ENCODE measurements at places on chromosomes 7 and 10.

DNA sequence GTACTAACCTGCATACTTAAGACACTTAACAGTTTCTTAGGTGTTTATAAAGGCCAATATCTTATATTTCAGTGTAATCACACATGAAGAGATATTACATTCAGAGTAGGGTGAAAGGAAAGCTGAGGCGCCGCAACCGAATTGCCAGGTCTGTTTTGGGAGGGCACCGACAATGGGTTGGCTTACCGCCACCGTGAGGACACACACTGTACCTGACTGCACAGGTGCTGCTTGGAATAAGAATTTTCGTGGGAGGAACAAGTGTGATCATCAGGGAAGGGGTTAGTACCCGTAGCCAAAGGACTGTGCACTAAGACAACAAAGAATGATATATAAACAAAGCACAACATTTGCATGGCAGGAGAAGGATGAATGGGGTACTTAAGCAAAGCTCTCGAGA is 591.8 kb downstream of the SUGCT start:
- DNase-seq: no peak

- DNase-seq: no peak
Measured at GRCh38 chr10:100879741-100880360, 32.9 kb upstream of the SLF2 start.

GRCh38 chr7:50265968-50266634 is 38.4 kb upstream of the IKZF1 start:
- no peak for DNase-seq

- DNase-seq: no peak
Measured at GRCh38 chr7:138606236-138606635, 94.9 kb downstream of the SVOPL start.

GRCh38 chr7:26910221-26910620 is 45.8 kb upstream of the SKAP2 start:
- DNase-seq: no peak

DNA sequence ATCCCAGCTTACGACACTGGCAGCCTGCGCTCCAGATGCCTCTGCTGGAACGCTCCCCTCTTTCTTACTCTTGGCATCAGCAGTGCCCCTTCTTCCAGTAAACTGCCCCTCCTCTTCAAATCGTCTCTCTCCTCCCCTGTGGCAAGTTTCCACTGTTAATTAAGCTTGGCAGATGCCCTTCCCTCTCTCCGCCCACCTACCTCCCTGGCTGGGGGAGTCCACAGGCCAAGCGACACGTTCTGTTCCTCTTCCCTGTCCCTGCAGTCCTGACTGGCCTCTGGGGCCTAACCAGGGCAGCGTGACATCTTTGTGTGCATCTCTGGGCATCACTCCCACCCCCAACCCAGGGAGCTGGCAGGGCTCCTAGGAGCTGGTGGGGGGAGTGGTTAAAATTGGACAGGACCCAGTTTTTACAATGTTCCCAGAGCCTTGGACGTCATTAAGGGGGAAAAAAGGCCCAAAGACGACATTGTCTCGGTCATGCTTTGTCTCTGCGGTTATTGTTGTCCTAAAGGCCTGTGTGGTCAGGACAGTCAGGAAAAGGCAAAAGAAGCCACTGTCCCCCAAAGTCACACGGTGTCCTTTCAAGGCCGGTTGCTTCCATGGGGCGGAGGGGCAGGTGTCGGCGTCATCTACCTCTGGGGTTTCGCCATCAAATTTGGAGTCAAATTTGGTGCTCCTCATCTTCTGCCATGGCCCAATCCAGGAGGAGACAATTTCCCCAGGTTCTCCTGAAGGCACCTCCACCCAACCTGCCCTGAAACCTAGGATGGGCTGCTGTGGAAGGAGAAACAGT is 54.2 kb downstream of the DLG5 start:
- DNase-seq: no peak

DNA sequence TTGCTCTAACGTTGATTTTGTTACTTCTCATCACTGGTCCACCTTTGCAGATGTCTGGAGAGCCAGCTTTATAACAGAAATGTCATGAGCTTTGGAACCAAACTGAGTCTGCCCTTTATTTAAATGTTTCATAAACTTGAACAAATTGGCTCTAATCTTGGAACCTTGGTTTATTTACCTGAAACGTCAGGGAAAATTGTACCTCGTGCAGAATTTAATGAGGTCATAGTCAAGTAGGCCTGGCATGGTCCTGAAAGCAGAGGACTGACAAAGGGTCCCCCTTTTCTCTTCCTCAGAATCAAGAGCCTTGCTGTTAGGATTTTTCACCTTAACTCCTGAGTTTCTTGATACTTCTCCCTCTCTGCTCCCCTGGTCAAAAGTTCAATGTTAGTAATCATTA is 828.0 kb downstream of the GRID1 start:
- DNase-seq: no peak

DNA sequence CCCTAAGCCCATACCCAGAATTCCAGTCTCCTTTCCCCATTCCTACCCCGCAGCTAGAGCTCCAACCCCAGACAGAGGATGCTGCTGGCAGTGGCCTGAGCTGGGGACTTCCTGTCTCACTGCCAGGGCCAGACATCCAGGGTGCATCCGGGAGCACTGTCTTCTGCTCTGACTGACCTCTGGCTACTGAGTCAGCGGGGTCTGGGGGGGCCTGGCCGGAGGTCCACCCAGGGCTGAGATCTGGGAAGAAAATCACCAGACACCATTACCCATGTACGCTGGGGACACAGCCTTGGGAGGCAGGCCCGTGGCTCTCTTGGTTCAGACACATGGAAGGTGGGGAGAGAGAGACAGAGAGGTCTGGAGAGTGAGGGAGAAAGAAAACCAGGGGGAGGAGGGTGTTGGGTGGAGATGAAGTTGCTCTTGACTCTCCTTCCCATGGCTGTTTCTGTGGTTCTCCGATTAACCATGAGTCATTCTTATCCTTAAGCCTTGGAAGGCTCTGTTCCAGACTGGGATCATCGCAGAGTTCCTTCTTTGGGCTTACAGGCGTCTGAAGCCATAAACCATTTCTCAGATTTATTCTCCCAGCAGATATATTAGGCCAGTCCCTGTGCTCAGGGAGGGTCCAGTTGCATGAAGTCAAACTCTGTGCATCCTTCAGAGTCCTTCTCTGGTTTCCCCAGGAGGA is 23.6 kb downstream of the TSPAN15 start:
- no peak for DNase-seq

GRCh38 chr7:93921607-93922566 is at the start of gene GNG11:
Gene GNG11, plus strand, starts transcription at chr7:93921735. Its CDS starts 403 bp downstream, at chr7:93922138.
- peak; percentile 29 for DNase-seq

DNA sequence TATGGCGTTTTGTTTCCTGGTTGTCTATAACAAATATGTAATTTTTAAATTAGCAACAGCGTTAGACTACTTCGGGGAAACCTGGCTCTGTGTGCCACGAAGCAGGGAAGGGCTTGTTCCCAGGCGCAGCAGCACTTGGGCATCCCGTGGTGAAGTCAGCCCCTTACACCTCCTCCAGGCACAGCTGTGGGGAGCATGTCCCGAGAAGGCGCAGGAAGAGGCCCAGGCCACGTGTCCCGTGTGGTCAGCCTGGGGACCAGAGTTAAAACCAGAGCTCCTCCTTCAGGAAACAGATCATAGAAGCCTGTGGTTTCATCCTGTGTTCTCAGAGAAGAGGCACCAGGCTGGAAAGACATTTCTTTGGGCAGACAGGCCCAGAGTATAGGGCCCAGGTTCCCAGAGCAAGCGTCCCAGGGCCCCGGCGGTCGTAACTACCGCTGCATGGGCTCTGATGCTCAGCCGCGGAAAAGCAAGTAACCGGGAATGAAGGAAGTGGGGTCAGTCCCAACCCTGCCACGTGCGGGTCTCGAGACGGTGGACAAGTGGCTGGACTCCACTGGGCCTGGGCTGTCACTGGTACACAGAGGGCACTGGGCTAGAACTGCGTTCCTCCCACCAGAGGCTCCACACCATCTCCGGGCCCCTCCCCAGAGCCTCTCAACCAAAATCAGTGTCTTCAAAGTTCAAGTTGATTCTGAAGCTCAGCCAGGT is 7.1 kb downstream of the NUDT1 start:
- peak; percentile 49 for DNase-seq

DNA sequence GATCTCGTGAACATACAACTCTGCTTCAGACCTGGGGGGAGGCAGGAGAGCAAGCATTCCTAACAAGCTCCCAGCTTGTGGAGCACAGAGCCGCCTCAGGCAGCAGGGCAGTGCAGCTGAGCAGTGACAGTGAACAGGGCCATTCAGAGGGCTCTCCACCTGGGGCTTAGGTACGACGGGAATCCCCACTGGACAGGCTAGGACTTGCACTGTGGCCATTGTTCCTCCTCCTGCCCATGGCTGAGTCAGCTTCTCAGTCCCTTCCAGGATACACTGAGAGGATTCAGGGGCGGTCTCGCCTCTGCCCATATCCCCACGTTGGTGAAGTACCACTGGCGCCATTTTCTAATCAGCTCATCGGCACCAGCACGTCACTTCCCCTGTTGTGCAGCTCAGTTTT is 71.1 kb downstream of the FIGNL1 start:
- DNase-seq: no peak

- no peak for DNase-seq
Measured at GRCh38 chr7:97025130-97025499, 484 bp upstream of the DLX5 start.

GRCh38 chr7:74575083-74575784 is 82.3 kb upstream of the GTF2I start:
- DNase-seq: no peak

DNA sequence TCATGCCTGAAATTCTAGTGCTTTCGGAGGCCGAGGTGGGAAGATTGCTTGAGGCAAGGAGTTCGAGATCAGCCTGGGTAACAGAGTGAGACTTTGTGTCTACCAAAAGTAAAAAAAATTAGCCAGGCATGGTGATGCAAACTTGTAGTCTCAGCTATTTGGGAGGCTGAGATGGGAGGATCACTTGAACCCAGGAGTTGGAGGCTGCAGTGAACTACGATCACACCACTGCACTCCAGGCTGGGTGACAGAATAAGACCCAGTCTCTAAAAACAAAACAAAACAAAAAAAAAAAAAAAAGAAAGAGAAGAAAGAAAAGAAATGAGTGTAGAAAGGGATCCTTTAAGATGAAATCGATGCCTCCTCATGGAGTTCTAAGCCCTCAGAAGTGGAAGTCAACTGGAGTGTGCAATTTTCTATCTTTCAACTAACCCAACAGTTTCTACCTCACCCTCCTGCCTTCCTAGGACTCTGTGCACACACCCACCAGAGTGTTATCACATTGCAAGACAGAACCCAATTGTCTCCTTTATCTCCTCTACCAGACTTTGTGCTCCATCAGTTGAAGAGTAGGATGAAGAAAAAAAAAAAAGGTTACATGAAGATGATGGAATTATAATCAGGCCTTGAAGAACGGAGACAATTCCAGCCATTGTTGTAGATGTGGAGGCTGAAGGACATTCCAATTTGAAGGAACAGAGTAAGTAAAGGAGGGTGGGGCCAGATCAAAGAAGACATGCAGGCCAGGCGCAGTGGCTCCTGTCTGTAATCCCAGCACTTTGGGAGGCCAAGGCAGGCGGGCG is 26.9 kb downstream of the NYAP1 start:
- no peak for DNase-seq

- no peak for DNase-seq
Measured at GRCh38 chr7:47634273-47634672, 52.4 kb upstream of the TNS3 start.

- no peak for DNase-seq
Measured at GRCh38 chr10:77253147-77253545, 384.5 kb downstream of the KCNMA1 start.

DNA sequence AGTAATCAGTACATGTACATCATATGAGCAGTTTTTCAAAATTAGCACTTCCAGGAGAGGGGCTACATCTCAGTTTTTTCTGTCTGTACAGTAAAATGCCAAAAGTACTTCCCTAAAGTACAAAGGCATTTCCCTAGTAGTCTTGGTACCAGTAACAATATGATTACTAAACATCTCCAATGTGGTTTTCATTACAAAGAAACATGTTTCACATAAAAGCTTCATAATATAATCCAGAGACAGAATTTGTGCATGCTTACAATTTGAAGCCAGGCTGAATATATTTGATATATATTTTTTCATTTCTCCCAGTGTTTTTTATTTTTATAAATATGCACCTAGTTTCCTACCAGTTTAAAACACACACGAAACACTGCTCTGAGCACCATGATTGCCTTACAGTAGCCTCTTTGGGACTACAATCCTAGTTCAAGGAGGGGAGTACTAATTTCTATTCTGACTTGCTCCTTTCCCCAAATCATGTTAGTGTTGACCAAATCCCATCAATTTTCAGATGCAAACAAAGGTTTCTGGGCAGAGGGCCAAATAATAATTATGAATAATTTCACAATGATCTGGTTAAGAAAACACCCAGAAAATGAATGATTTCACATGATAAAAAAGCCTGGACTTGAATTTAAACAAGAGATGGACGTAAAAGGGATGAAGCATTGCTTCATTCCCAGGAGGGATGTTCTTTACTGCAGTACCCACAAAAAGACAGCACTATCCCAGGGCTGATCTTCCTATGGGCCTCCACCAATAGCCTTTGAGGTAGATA is 201.3 kb downstream of the SLC25A13 start:
- DNase-seq: no peak

DNA sequence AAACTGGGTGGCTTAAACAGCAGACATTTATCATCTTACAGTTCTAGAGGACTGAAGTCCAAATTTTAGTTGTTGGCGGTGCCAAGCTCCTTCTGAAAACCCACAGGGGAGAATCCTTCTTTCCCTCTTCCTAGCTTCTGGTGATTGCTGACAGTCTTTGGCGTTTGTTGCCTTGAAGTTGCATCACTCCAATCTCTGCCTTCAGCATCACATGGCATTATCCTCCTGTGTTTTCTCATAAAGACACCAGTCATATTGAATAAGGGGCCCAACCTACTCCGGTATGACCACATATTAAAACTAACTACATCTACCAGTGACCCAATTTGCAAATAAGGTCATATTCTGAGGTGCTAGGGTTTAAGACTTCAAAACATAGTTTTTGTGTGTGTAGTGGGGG is 472.1 kb upstream of the IGFBP3 start:
- DNase-seq: no peak

DNA sequence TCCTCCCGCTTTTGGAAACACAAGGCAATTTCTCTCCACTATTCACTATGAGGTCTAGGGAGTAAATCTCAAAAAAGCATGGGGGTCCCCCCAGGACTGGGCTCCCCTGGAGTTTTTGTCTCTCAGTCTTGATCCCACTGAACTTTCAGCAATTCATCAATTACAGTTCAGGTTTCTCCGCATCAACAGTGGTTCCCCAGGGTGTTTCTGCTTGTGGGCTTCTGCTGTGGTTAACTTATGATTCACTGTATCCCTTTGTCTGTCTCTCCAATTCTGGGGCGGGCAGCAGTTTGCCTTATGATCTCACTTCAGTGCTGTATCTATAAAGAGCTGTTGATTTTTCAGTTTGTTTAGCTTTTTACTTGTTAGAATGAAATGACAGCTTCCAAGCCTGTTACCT is 142.6 kb upstream of the CDC14C start:
- no peak for DNase-seq

- DNase-seq: no peak
Measured at GRCh38 chr10:122199070-122199469, 72.0 kb upstream of the BTBD16 start.

All from GM12891 (cell line).